Stimulated activated CD8-positive, alpha-beta memory T cell treated with anti-CD3 and anti-CD28 coated beads, Interleukin-2, amount 100 ng/mL, for 48 hours (primary cell): ENCODE measurements at places on chromosomes 16 and 17.

DNA sequence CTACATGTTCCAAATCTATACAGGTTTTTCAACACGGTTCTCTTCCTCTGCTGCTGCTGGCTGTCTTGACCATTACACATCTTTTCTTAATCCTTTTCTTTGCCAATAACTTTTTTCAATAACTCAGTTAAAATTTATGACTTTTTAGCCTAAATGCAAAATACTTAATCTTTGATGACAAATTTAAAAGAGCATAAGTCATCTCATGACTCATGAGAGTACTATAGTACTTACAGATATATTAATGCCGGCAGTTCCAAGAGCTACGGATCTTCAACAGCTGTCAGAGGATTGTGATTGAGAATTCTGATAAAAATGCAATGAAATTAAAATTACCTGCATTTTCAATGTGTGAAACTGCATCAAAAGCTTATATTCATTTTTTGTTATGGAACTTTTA, 105.5 kb downstream of the KPNA2 start:
- DNase-seq, result no peak

GRCh38 chr17:79664930-79665737, 54.3 kb upstream of the RBFOX3 start:
- DNase-seq, result no peak

DNA sequence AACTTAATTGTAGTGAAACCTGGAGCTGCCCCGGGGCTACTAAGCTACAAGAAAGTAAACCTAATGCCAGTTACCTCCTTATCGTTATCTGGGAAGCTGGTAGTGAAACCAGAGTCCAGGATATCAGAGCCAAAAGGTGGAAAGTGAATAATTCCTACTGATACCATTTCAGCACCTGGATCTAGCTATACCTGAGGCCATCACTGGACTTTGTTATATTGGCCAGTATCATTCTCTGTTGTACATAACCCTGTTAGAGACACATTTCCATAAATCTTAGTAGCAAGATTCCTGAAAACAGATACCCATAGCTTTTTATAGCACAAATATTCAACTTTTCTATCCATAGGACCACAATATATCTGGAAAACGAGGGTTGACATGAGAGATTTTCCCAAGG, 538.0 kb downstream of the GRIN2A start:
- no peak for DNase-seq

- DNase-seq, result no peak
These were observed 42.2 kb downstream of the TBCD start for GRCh38 chr17:82793974-82794630.

GRCh38 chr17:62882284-62882683, 74.2 kb upstream of the MARCHF10 start:
- no peak for DNase-seq

GRCh38 chr16:4888428-4889135, 41.3 kb downstream of the UBN1 start:
- DNase-seq, result no peak

GRCh38 chr17:2059547-2060384, 4.9 kb downstream of the HIC1 start:
- DNase-seq, result no peak

DNA sequence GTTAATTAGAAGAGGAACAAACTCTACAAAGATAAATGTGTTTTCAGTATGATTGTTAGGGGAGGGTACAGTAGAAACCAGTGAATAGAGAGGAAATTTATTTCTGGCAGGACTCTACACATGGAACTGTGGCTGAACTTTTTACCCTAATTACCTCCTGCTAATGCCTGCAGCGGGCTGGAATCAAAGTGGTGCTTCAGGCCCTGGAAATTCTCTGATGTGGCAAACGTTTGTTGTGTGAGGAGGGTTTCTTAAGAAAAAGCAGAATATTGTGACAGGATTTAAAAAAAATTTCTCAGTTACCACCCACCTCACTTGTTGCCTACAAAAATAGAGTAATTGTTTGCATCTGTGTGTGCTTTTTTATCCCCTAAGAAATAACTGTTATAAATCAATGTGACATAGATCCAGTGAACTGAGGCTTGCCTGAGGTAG, 154.5 kb downstream of the BCAS3 start:
- no peak for DNase-seq

GRCh38 chr16:68658341-68658973, 13.3 kb downstream of the CDH3 start:
- no peak for DNase-seq

DNA sequence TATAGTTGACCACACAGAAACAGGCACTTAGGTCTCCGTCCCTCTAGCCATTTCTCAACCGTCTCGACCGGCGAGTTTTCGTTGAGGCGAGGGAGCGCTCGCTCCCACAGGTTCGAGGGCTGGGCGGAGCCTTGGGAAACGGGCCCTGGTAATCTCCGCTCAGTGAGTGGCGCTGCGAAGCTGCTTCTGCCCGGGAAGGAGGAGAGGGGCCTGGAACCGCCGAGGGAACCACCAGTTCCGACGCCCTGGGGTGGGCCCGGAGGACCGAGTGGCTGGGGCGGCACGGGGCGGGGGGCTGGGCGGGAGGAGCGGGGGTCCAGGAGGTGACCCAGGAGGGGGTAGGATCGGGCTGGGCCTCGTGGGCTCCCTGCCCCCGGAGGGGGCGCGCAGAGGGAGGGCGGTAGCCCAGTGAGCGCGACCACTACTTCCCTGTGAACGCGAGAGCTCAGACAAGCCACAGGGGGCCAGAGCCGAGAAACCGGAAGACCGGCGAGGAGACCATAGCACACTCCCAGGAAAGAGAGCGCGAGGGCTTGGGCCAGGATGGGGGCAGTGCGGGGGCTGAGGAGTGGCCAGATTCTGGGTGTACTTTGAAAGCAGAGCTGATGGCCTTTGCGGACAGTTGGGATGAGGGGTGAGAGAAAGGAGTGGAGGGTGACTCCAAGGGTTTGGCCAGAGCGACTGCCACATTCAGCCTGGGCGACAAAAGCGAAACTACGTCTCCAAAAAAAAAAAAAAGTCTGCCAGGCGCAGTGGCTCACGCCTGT, 29.9 kb upstream of the ARL4D start:
- DNase-seq, result peak; percentile 48

DNA sequence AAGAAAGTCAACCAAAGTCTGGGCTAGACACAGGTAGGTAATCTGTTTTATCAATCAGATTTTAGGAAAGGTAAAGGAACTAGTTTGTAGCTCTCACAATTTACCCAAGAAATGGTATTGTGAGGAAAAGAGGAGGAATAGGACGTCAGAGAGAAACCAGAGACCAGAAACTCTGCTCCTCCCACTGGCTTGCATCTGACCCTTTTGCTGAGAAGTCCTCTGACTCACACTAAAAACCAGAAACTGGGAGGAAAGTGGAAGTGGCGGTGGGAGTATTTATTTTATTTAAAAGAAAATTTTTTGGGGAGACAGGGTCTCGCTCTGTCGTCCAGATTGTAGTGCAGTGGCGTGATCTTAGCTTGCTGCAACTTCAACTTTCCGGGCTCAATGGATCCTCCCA, 38.0 kb upstream of the MNT start:
- DNase-seq, result no peak
